Lower leg skin (tissue), 4 donors: ENCODE measurements at places on chromosomes 1 and 21. TPM values are rescaled to one million over a fixed set of nuclear protein-coding genes. Genes with fewer than 3 reads are reported as not detected.

The DRAXIN gene
- 0.36 TPM for total RNA-seq

The DCDC2B gene
- not detected for total RNA-seq

The LCE1E gene
- 110 TPM for total RNA-seq

The CLDN17 gene
- total RNA-seq: 0.19 TPM

GRCh38 chr21:44356636-44357035, 3.2 kb downstream of the TRPM2 start:
- DNase-seq: no peak

DNA sequence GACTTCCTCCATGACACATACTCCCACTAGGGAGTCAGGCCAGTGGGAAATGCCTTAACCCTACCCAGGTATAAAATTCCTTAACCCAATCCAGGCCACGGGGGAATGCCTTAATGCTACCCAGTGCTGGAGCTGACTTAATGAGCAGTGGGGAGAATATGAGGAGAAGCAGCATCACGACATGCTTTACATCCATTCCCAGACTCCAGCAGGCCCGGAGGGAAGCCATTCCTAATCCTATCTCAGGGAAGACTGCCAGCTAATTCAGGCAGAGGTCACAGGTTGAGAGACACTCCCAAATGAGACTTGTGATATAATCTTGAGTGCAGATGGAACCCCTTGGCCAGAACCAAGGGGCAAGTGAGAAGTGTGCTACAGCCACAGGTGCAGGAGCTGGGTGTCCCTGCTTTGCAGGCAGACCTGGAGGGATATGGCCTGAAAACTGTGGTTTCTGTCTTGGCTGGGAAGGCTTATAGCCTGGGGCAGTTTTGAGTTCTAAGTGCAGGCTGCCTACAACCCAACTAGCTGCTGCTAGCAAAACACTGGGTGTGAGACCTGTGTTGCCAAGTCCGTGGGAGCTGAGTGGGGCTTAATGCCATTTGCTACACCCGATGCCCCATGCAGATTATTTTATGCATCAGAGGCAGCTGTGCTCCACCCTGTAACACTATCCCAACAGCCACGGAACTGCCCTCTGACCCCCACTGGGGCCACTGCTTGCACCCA, 45.1 kb upstream of the GUCA2A start:
- no peak for DNase-seq

GRCh38 chr1:184223216-184223615, 163.6 kb upstream of the C1orf21 start:
- no peak for DNase-seq
